ENCODE measurements at places on chromosomes 1 and 21.

DNA sequence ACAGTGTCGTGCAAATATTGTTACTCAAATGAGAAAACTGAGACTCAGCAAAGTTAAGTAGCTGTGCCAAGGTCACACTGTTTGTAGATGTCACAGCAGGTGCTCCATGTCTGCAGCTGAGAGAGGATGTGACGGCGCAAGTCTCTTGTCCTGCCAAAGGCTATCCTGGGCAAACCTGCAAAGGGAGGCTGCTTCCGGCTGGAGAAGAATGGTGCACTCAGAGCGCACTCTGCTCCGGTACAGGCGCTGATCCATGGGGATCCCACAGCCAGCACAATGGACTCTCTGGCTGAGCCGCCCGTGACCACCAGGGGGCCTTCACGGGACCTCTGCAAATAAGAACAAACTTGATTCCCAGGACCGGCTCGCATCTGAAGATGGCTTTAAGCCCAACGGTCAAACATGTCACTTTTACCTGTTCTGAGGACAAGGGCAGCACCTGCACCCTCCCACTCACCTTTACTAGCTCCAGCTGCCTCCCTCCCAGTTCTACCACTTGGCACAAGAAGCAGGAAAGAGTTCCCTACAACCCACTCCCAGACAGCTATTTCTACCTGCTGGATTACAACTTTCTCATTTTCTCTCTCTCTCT is 21.9 kb downstream of the RD3 start:
- peak; percentile 40 for DNase-seq

- no peak for DNase-seq
These were observed 157.0 kb downstream of the ADSS2 start for GRCh38 chr1:244294599-244295224.

- no peak for DNase-seq
These were observed 22.7 kb downstream of the SYNJ1 start for GRCh38 chr21:32705139-32705538.

GRCh38 chr1:202121006-202121405 is 1.7 kb upstream of the GPR37L1 start:
- DNase-seq: no peak

DNA sequence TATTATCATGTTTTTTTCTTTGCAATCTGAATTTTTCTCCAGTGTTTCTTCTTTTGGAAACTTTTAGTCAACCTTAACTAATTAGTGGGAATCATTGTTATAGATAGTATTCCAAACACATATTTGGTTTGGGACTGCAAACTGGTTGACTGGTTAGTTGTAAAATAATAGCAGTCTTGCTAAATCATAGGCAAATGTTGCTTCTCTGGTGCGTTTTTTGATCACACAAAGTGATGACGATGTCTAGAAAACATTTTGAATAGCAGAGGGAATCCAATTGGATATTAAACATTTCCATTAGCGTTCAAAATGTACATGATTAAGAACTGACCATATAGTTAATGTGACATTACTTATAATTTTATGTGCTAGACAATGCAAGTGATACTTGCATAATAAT is 4.5 kb downstream of the DNAJB4 start:
- no peak for DNase-seq
